Activated CD8-positive, alpha-beta memory T cell treated with anti-CD3 and anti-CD28 coated beads, Interleukin-2, amount 50 U/mL, for 48 hours (primary cell): ENCODE measurements at places on chromosomes 12 and 14.
A peak's percentile ranks its signal among the peaks of the same experiment; 100 is the strongest.

DNA sequence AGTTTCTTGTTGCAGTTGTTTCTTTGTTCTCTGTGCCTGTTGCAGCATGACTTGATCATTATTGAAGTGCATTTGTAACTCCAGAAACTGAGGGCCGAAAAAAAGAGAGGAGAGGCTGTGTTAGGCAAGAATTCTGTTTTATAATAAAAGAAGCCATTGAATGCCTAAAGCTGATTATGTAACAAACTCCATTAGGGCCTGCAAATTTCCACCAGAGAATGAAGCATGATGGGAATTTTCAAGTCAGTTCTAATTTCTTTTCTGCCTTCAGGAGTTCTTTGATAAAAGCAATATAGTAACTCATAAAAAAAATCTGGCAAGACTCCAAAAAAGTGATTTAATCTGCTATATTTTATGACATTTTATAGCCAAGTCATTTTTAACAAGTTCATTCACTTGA is 156.7 kb upstream of the RASSF8 start:
- DNase-seq, result no peak

DNA sequence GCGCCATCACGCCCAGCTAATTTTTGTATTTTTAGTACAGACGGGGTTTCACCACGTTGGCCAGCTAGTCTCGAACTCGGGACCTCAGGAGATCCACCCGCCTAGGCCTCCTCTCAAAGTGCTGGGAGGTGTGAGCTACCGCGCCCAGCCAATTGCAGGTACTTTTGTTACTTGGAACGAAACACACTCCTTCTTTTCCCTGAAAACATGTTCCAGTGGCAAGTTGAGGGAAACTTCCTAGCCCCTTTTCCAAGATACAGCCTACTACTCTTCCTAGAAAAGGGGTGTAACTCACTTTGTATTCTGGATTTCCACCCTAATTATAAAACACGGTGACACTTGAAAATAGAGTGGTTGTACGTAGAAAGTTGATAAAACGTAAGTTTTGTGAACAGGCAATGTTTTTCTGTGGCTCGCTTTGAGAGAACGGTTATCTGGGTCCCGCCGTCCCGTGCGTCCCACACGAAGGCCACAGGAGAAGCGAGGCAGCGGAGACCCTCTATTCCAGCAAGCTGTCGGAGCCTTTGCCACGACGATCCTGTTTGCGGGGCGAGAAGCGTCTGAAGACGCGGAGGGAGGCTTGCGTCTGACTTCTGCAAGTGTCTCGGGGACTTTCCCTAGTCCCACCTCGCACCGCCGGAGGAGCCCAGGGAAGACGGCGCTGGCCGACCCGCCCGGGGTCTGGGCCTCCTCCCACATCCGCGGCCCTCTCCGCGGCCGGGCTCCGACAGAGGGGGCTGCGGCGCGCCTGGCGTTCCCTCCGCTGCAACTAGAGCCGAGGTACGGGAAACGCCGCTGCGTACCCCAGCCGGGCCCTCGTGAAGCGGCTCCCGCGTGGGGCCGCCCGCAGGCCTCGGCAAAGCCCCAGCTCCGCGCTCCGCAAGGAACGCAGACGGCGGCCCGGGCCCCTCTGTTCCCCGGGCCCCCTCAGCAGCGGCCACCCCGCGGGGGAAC is 745 bp downstream of the CDCA4 start:
- DNase-seq, result peak; percentile 79

GRCh38 chr14:103629503-103630121 is 601 bp downstream of the KLC1 start:
- peak; percentile 83 for DNase-seq

- DNase-seq, result no peak
Measured at GRCh38 chr14:42192738-42193653, 586.3 kb downstream of the LRFN5 start.

GRCh38 chr12:50112456-50113218 is 601 bp downstream of the COX14 start:
- no peak for DNase-seq

- DNase-seq, result no peak
Measured at GRCh38 chr12:22740656-22741355, 115.8 kb downstream of the ETNK1 start.

DNA sequence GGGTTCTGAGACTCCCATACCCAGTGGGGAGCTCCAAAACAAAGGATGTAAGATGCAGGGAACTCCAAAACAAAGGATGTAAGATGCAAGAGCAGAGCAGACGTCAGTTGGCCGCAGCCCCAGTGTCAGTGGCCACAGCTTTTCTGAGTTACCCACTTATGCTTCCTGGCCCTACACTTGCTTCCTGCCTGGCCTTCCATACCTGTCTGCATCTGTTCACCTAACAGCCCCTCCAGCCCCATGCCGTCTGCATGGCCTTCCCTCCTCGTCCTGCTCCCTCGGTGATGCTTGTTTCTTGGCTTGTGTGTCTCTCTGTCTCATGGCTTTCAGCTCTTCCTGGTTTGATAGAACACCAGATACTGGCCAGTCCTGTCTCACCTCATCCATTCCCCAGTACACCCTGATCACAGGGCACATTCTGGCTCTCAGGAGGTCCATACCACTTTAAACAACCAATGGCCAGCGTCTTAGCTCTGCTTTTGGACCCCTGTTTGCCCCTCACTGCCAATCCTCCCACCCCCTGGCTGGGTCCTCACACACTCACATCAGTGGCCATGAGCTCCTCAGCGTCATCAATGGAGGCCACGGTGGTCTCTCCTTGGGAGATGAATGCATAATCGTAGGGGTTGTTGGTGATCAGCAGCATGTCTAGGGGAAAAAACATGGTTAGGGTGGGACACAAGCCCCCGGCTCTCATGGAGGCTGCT is 5.3 kb downstream of the MYH7 start:
- DNase-seq, result no peak

GRCh38 chr14:35343702-35344101 is 51.5 kb downstream of the PSMA6 start:
- DNase-seq, result no peak

- DNase-seq, result no peak
Measured at GRCh38 chr14:91745344-91745743, 13.5 kb upstream of the CATSPERB start.

- DNase-seq, result no peak
Measured at GRCh38 chr14:57560681-57561080, 67.0 kb upstream of the CCDC198 start.

GRCh38 chr14:94224040-94224439 is 49.9 kb downstream of the PPP4R4 start:
- DNase-seq, result no peak

DNA sequence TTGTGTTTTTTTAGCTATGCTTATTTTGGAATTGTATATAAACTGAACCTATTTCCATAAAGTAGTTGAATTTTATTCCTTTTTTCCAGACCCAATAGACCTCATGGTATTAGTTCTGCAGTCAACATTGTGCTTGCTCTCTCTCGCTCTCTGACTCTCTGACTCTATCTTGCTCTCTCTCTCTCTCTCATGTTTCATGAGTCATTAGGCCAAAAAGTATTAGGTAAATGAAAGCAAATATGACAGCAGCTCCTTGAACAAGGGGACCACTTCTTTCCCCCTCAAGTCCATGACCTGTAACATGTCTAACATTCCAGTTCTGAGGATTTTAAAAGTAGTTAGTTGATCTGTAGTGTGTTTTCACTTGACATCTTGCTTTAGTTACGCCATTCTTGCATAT is 14.0 kb upstream of the C12orf71 start:
- DNase-seq, result no peak

GRCh38 chr14:67764496-67764895 is 51.9 kb downstream of the ZFYVE26 start:
- DNase-seq, result no peak

DNA sequence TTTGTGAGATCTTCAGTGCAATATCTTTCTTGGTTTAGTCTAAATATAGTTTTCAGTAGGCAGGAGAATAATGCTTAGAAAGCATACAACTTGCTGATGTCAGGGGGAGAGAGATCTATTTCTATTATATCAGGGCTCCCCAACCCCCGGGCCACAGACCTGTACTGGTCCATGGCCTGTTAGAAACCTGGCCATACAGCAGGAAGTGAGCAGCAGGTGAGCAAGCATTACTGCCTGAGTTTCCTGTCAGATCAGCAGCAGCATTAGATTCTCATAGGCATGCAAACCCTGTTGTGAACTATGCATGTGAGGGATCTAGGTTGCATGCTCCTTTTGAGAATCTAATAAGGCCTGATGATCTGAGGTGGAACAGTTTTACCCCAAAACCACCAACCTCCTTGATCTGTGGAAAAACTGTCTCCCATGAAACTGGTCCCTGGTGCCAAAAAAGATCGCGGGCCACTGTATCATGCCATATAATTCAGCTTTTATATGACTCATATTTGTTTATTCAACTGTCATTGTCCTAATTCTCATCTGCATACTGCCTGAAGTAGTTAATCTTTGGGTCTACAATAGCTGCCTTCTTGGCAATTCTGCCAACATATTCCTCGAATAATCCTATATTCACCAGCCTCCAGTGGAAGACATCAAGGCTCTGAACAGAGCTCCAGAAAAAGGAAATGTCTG is 163.6 kb upstream of the DYRK2 start:
- DNase-seq, result no peak

DNA sequence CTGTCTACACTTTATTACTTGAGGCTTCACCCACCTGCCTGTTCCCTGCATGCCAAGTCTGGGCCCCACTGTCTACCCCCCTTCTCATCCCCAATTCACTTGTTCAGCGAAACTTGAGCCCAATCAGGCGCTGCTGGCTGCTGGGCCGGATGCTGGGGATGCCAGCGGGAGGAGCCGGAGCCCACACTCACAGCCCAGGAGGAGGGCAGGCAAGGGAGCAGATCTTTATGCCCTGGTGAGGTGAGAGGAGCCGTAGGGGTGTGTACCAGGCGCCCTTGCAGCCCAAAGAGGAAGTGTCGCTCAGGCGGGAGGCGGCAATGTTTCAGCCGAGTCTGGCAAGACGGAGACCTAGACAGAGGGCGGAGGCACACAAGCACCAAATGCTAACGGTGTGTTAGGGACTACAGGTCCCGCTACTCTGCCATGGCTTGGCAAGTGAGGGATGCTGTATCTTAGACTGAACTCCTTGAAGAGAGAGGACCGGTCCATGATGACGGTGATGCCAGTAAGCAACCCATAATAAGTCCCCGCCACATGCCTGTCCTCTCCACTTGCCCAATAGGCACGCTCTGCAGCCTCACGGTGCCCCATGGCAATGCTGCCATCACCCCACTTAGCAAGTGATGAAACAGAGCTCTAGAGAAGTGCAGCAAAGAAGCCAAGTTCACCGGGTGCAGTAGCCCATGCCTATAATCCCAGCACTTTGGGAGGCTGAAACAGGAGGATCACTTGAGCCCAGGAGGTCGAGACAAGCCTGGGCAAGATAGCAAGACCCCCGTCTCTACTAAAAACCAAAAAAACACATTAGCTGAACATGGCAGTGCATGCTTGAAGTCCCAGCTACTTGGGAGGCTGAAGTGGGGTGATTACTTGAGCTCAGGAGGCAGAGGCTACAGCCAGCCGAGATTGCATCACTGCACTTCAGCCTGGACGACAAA is 41.6 kb downstream of the LRRC74A start:
- peak; percentile 63 for DNase-seq

DNA sequence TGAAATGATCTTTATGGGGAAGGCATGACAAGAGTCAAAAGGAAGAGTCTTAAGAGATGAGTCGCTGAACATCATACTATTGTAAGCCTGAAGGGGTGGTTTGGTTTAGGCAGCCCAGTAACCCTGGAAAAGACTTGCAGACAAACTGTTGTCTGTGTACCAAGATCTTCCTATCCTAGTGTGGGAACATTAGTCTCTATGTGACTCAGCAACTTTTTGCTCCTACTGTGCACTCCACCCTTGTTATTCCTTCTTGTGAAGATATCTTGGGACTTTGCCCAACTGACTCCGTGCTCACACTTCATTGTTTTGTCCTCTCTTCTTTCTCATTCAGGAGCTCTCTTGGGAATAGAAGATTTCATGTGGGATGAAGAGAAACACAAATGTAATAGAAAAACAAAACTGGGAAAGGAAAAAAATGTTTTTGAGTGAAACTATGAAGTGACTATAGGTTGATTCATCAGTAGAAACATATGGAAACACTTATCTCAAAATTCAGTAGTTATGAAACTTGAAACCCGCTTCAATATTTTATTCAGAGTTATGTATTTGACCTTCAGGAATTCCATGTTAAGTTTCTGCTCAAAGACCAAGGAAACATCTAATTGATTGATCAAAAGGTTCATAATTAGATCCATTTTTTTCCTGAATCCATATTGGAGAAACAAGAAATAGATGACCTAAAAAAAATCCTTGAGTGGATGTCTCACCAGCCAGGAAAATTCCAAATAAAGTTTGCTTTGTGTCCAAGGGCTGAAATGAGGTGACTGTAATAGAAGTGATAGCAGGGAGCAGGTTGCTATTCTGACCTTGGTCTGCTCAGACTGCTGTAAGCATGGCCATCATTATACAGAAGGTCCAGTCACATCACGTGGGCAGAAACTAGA is 67.2 kb downstream of the BTG1 start:
- no peak for DNase-seq

GRCh38 chr12:14999695-15000365 is 27.0 kb downstream of the PDE6H start:
- DNase-seq, result no peak

DNA sequence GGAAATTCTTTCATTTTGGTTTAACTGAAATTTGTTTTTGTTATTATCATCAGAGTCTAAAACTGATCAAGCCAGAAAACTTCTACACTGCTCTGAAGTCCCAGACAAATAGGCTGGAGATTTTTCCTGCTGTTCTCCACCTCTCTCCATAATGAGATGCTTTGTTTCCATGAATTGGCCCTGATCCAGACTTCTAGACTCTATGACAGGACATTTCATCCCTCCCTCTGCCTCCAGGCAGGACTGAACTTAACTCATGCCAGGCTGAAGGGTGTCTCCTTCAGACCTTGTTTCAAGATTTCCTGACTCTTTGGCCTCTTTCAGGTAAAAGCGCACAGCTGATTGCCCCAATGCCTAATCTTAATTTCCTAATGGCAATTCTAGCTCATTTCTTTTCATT is 69.1 kb upstream of the HOXC13 start:
- DNase-seq, result no peak

DNA sequence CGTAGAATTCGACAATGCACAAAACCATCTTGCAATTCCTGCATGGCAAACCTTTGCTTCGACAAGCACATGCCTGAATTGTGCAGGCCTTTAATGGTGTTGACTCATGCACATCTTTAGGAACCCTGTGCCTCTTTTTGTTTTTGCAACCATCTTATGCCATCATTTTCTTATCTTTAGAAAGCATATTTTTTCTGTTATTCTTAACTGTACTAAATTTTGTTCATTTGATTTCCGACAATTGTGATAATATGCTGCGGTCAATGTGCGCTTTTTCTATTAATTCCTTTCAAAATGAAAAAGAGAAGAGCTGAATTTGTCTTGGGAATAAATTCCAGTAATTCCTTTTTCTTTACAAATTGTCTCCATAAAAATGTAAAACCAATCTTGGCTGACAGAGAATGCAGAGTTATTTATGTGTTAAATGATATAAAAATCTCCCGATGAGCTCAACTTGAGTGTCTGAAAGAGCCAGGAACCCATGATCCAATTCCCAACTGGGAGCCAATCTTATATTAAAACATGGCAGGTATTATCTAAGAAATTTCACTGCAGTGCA is 20.1 kb upstream of the CDK17 start:
- DNase-seq, result no peak

- DNase-seq, result no peak
Measured at GRCh38 chr12:28780096-28780495, 369.0 kb upstream of the FAR2 start.
